ENCODE measurements at places on chromosomes 7 and 10.

DNA sequence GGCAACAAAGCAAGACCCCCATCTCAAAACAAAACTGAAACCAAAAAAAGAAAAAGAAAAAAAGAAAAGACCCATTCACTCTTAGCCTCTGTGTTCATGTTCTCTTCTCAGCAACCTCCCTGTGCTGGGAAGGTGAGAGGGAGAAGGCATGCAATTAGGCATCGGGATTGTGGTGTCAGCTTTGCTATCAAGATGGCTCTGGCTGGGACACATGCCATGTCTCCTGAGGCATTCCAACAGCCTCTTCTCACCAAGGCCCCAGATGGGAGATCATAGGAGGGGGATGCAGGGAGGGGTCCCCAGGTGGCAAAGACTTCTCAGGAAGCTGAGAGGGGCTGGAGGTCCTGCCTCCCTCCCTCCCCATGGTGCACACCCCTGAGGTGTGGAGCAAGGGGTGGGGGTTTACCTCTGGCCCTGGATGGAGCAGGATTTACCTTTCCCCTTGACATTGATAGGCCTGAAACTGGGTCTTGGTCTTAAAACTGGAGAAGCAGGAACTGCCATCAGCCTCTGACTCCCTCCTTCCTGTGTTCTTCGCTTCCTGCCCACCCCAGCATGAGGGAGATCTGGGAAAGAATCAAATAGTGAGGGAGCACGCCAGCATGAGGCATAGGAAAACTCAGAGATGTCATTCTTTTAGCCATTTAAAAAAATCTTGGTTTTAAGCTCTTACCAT, 96.2 kb upstream of the DUSP5 start:
- DNase-seq, result no peak

GRCh38 chr10:93591065-93591808, 9.8 kb downstream of the RBP4 start:
- no peak for DNase-seq

GRCh38 chr10:120650705-120651399, 193.8 kb downstream of the PLPP4 start:
- no peak for DNase-seq

GRCh38 chr10:117790179-117790578, 247.6 kb downstream of the EMX2 start:
- DNase-seq, result no peak

DNA sequence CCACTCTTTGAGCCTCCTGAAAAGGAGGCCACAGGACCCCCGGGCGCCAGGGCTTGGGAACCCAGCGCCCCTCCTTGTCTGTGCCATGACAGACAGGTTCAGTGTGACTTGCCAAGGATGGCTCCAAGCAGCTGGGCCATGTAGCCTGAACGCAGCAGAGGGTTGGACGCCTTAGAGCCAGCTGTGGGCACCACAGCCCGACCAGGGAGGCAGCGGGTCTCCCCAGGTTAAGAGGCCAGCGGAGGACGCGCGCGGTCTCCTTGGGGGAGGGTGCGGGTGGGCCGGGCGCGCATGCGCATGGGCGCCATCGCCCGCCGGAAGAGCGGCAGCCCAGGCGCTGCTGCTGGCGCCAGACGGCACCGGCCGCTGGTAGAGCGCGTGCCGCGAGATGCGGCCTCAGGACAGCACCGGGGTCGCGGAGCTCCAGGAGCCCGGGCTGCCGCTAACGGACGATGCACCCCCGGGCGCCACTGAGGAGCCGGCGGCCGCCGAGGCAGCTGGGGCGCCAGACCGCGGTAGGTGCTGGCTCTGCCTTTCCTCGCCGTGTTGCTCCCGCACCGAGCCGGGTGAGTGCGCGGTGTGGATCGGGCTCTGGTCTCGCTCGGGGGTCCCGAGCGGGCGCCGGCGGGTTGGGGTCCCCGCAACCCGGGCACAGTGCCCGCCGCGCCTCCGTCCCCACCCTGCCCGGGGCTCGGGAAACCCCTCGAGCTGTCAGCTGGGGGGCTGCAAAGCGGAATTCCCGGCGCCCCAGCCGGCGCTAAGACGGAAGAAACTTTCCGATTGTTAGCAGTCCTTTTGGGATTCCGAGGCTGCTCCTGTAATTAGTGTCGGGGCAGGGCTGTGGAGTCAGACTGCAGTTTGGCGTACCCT, at the start of gene SLC35G1:
SLC35G1 (plus strand) TSS at position 333 of the 870 bp plus-strand sequence; CDS start at position 389, 56 bp downstream.
- DNase-seq, result peak; percentile 59

DNA sequence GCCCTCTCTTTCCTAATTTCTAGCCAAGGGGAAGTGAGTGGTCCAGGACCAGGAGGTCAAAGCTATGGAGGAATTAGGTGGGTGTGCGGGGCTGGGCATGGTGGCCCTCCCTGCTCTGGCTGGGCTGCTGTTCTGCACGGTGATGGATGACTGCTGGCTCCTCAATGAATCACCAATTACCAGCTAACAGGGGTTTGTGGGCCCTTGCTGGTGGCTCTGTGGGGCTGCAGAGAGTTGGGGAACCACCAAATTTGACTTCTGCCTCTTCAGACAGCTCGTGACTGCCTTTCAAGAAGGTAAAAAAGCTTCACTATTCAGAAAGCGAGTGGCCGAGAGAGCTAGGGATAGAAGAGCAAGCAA, 35.0 kb upstream of the HABP2 start:
- DNase-seq, result no peak

DNA sequence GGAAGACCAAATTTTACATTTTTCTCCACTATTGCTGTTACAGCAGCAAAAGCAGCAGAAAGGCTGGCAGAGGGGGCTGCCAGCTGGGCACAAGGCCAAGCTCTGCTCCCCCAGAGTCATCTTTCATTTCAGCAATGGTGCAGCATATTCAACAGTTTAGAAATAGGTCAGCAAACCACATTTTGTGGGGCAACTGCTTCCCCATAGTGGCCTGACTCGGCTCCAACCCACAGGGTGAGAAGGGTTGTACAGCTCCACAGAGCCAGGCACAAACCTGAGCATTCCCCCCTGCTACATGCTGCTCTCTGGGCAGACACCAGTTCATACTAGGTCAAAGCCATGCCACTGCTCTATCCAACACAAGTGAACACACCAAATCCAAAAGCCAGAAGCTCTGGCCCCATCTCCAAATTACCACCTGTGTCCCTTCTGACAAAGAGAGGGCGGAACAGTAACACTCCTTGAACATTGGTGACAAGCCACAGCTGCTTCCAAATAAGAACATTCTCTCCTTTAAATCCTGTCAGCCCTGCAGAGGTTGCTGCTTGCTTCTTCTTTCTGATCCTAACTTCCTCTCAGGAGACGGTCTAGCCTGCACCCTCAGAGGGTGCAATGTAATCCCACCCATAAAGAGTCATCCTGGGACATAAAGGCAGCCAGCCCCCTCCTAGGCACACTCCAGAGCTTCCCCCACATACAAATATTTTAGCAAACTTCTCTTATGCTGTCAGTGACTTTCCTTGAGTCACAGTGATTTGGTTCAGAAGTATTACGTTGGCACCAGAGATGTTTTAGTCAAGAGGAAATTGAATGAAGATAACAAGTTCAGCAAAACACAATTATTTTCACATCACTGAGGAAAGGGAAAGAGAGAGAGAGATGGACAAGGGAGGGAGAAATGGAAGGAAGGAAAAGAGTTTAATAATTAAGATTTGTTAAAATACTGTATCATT, 39.0 kb upstream of the SLIT1 start:
- no peak for DNase-seq

DNA sequence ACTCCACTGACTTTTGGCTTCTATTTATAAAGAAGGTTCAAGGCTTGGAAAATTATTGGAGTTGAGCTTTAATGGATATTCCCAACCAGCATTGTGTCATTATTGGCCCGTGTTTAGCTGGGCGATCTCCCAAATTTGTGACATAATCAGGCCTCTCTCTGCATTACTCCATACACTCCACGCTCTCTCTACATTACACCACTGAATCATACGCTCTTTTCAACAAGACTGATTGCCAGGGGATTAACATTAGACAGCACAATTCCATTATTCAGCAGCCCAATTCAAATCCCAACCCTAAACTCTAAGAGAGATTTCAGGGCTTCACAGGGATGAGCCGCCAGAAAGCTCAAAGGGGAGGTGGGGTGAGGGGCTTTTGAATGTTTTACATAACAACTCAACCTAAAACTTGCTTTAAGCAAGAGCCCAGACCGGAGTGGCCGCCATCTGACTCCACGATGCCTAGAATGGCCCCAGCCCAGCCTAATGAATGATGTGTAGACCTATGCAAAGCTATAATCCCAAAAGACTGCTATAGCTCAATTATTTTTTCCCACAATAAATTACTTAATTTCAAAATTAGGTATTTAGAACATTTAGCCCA, 61.8 kb downstream of the FGFR2 start:
- DNase-seq, result no peak

- no peak for DNase-seq
Observed at GRCh38 chr10:103804871-103805270, 50.5 kb downstream of the SH3PXD2A start.

DNA sequence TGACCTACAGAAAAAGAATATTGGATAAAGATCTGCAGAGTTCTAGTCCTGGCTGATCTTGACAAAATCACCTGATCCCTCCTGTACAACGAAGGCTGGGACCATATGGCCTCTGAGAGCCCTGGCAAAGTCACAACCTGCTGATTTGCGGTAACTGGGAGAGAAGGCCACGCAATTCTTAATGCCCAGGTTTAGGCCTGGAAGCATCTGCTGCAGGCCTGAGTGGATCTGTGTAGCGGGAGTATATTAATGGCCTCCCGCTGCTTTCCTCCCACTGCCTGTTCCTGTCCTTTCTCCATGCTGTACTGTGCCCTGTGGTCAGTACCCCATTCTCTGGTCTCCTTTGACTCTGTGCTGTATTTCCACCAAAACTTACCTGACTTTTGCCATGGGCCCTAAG, 24.2 kb downstream of the AKR1B1 start:
- no peak for DNase-seq

DNA sequence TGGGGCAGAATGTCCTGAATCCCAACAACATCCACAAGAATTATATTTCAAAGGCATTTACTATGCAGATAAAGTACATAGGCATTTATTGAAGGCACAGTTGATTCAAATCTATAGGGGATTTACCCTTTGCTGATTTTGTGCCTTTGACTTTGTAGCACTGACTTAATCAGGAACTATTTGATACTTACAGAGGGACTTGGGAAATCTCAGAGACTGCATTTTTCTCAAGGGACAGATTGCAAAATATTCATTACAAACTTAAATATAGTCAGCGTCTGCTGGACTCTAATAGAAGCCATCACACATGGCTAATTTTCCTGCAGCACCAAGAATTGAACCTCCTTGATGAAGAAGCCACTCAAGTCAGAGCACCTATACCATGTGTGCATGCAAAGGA, 44.9 kb downstream of the FAS start:
- no peak for DNase-seq

GRCh38 chr7:151452680-151453325, 12.9 kb upstream of the CRYGN start:
- DNase-seq, result no peak

GRCh38 chr10:129308953-129309564, 158.0 kb upstream of the MGMT start:
- no peak for DNase-seq

DNA sequence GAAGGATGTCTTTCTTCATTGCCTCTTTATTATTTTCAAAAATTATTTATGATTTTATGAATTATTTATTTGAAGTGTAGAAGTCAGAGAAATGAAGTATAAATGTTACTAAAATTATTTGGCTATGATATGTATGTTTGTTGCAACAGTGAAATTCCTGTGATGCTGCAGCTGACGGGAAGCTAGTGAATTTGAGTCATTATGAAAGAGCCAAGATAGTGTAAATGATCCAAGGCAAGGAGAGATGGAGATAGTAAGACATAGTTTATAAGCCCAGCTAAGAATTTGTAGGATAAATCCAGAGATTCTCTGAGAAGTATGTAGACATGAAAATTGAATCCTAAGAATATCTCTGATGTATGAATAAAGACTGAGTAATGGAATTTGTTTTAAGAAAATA, 30.8 kb downstream of the CASD1 start:
- DNase-seq, result no peak

DNA sequence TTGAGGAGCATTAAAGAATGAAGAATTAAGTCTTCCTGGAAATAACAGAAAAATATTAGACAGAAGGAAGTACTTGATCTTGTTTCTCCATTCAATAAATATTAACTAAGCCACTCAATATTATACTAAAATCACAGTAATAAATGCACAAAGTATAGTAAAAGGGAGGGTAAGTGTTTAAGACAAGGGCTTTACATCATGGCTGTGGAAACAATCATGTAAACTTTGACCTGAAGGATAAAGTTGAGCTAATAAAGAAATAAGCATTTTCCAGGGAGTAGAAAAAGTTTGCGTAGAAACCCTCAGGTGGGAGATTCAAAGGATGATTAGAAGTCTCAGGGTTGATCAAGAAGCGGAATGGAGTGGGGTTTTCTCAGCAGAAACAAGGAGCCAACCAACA, 78.2 kb downstream of the SEMA3C start:
- DNase-seq, result no peak

DNA sequence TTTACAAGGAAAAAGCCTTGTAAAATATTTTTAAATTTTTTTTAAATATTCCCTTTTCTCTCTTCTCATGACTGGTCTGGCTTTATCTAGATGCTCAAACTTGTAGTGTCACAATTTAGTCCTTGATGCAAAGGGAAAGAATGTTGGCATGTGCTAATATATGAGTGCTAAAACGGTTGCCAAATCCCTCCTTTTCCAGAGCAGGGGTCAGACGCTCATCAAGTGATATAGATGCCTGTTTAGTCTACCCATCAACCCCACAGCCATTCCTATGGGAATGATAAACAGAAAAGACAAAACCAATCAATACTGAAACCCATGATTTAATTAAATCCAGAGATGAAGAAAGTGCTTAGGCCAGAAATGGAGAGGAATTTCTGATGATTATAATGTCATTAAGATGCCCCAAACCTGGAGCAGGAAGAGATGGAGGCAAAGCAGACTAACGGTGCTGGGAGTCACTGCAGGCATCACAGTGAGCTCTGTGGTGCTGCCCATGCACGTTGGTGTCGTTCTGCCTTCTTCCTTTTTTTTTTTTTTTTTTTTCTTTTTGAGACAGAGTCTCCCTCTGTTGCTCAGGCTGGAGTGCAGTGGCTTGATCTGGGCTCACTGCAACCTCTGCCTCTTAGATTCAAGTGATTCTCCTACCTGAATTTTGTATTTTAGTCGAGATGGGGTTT, 210.1 kb upstream of the STK17A start:
- DNase-seq, result no peak

- DNase-seq, result no peak
Observed at GRCh38 chr10:6038071-6038631, 24.0 kb downstream of the IL2RA start.

Data from activated T-helper 1 cell treated with Interleukin-2 at 50 U/mL for 16 hours (primary cell).